ENCODE measurements at places on chromosomes 1 and 21.

- DNase-seq, result no peak
These were observed 22.9 kb upstream of the PHGDH start for GRCh38 chr1:119688810-119689209.

DNA sequence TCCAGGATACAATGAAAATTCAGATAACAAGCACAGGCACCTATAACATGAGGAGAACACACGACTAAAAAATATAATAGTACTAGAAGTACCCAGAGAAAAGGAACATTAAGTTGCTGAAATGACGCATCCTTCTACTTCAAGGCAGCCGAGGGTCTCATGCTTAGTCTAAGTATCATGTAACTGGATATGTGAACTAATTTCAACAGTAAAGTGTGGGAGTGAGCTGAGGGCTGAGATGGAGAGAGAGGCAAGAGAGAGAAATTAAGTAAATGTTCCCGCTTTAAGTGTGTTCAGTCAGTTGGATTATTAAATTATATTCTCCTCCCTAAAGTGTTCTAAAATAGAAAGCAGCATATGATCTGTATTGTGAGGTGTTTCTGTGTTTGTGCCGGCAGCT lies 152.2 kb upstream of the KRTAP19-8 start:
- DNase-seq, result no peak

DNA sequence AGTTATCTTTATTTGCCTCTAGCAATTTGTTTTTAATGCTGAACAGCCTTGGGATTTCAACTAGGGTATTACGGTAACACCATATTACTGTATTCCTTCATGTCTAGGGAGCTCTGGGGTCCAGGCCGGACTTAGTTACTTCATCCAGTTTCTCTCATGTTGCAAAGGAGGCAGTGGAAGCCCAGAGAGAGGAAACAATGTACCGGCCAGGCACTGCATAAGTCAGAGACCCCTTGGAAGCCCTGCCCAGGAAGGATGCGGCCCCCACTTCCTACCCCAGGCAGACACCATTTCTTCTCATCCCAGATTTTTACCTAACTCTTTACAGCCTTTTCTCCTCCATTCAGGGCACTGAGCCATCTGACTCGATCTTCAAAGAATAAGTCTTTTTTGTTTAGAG lies 32.5 kb downstream of the TRABD2B start:
- no peak for DNase-seq

- no peak for DNase-seq
These were observed 355.1 kb downstream of the GPATCH2 start for GRCh38 chr1:217275655-217276398.

DNA sequence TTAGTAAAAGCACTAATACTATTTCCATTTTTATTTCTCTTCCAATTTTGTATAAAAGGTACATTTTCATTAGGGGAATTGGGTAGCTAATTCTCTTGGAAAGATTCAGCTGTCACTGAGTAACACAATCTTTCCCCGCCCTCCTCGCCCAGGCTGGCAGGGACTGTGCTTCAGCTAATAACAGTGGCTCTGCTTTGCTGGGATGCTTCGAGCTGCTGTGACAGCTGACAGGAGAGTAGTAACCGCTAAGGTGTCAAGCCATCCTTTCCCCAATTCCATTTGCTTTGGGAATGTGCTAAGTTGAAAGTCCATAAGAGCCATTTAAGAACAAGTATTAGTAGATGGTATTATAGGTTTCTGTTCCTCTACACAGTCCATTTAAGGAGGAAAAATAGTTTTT lies 106.7 kb upstream of the NRIP1 start:
- DNase-seq, result no peak

DNA sequence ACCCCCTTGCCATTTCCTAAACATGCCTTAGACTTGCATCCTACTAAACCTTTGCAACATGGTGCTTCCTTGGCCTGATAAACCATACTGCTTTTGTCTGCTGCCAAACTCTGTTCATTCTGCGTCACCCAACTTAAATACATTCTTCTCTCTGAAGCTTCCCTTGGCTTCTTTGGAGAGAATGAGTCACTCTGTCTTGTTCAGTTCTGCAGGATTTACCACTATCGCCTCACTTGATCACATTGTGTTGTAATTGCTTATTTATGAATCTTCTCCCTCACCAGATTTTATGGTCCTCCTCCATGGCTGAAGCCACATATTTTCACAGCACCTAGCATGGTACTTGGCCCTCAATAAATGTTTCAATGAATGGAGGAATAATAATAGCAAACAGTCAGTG lies 21.7 kb upstream of the TUT4 start:
- no peak for DNase-seq

DNA sequence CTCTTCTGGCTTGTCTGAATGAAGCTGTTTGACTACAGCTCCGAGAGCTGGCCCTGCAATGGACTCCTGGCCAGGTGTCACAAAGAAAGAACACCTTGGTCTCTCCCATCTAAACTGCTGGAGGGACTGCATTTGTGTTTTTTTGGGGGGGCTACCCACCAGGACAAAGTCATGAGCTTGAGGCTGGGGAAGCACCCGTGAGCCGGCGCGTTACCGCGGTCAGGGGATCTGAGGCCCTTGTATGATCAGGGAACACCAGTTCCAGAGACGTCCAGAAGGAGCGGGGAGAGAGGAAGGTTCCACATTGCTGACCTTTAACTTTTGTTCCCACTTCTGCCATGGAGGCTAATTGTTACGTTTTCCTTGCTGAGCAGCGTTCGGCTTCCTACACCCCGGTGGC lies 84.5 kb upstream of the C1orf174 start:
- DNase-seq, result no peak

DNA sequence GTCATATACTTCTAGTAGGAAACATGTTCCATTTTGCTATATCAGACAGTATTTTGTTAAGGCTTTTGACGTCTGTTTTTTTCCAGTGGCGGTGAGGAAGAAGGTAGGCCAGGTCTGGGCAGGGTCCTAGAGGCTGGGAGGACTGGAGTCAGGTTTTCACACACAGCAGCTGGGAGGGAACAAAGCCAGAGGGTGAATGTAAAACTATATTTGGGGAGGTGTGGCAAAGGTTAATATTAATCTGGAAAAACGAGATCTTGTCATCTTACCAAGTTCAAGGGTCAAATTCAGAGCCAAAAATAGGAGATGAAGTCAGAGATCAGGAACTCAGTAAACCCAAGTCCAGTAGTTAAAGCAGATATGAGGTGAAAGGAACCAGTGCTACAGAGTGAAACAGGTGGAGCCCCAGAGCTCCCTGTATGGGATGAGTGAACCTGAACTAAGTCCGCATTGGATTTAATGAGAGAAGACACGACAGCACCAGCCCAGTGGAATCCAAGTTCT lies 10.7 kb upstream of the OTUD7B start:
- no peak for DNase-seq

DNA sequence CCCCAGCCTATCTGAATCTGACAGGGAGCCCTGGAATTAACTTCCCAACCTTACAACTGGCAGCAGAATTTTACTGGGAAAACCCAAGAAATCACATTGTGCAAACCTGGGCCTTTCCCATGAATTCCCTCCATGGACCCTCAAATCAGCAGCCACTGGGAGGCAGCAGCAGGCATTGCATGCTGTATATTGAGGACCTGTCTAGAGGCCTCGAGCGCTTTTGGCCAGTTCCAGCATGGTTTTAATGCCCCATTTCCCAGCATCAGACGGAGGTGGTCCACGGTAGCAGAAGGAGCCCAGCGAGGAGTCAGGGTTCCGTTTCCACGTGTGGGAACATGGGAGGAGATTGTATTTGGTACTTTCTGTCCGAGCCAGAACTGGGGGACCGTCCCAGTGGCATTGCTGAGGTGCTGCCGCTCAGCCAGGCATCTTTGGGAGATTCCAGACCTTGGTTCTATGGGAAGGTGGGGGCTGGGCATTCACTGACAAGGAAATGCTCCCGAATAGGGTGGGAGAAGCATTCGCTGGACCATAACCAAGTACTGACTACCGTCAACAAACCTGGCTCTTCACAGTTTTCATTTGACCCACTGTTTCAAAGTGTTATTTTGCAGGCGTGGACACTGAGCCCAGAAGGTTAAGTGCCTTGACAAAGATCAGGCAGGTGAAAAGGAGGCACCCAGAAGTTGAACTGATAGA lies 15.9 kb downstream of the BMP8A start:
- DNase-seq, result no peak

DNA sequence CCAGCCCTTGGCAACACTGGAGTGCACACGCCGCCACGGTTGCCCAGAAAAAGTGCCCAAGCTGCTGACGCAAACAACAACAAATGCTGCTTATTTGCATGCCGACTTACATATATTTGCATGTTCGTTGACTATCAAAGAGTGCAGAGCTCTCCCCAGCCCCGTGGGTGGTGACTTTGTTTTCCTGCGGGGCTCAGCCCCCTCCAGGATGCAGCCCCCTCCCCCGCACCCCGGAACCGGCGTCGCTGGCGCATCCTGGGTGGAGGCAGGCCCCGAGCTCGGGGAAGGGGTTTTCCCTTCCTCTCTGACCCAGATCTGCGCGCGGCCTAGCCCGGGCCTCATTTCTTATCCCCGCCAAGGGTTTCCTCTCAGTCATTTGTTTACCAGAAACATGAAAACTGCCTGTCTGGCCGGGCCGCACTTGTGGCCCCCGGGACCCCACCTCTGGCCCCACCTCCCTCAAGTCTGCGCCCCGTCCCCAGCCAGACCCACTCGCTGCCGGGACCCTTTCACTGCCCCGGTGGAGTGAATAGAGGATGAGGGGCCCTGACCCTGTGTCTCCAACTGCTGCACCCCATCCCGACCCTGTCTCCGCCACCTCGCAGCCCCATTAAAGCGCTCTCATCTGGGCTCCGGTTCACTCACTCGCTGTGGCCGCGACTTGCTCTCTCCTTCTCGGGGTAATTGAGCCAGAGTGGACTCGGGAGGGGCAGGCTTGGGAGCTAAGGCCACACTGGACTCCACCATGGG lies 5.5 kb downstream of the TNFRSF25 start:
- no peak for DNase-seq

GRCh38 chr1:33281554-33282303 lies 25.4 kb downstream of the ZNF362 start:
- no peak for DNase-seq

- no peak for DNase-seq
These were observed 237.9 kb downstream of the FOXD2 start for GRCh38 chr1:47675721-47676120.

- DNase-seq, result peak; percentile 60
These were observed 23.9 kb downstream of the GPR161 start for GRCh38 chr1:168112673-168113305.

GRCh38 chr1:159239551-159240220 lies 35.0 kb downstream of the ACKR1 start:
- DNase-seq, result no peak

- DNase-seq, result no peak
These were observed 30.6 kb downstream of the DNAJC6 start for GRCh38 chr1:65339866-65340468.

DNA sequence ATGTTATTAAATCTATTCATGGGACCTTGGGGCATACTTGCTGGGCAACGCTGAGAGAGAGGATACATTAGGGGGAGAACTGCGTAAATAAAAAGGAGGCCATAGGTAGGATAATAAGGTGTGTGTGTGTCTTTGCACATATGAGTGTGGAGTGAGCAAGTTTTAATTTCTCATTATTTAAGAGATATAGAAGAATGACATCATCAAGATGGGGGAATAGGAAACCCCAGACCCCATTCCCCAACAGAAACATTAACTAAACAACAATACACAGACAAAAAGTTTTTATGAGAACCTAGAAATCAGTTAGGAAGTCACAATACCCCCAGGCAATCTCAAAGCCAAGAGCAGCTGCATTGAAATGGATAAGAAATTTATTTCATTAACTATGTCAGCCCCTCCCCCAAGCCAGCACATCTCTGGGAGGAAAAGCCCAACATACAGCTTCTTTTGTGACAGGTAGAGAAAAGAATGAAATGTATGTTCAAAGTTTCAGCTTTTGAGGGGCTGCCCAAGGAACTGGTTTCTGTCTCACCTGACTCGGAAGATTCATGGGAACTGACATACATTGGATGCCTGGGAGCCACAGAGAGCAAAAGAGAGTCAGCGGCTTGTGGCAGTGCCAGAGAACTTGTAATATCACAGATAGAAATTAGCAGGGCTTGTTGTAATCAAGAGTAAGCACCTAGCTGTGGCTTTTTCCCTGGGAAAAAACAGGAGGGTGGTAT lies 234.3 kb upstream of the NFIA start:
- no peak for DNase-seq

- no peak for DNase-seq
These were observed 90.7 kb downstream of the RPE65 start for GRCh38 chr1:68359045-68359444.

DNA sequence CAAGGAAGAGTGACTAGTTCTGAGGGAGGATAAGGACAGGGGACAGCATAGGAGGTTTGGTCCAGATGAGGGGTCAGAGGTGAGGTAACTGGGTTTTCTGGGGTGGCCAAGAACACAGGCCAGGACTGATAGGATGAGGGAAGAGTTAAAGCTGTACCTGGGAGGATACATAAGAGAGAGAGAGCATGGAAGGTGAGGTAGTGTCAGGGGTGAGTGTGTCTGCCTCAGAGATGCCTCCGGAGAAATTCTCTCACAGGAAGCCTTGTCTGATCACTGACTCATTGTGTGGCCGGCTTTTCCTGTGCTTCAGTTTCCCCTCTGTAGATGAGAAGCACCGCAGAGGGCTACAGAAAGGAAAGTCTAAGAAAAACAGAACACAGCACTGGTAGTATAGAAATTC lies 40.2 kb downstream of the FASLG start:
- DNase-seq, result no peak

DNA sequence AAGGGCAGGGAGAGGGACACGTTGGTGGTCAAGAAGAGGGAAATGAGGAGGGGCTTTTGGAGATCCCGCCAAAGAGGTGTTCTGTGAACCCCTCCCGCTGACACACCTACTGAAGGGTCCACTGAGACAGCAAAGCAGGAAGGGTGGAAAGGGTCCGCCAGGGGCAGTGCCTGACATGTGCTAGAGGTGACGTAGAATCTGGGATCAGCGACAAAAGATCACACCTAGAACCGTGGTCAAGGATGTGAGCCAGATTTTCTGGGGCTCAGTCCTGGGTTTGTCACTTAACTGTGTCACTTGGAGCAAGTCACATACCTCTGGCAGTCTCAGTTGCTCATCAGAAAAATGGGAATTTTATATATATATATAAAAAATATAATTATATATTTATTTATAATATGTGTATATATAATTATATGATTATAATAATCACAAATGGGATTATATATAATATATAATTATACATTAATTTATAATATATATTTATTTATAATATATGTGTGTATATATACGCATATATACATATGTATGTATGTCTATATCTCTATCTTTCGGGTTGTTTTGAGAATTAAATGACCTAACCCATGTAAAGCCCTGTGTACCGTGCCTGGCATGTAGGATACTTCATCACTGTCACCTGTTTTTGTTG lies 35.0 kb upstream of the ATP5PO start:
- DNase-seq, result no peak

- DNase-seq, result no peak
These were observed 73.1 kb downstream of the GREM2 start for GRCh38 chr1:240538776-240539430.

- peak; percentile 51 for DNase-seq
These were observed 71.8 kb downstream of the EPHB2 start for GRCh38 chr1:22782406-22782805.

GRCh38 chr1:212396638-212397037 lies 18.0 kb downstream of the PACC1 start:
- DNase-seq, result no peak

Data from NCI-H1436 (cell line).